ENCODE measurements at places on chromosomes 6 and 20.

GRCh38 chr6:150435832-150436231 is 67.0 kb downstream of the IYD start:
- no peak for DNase-seq

GRCh38 chr6:163922562-163922961 is 508.0 kb downstream of the QKI start:
- DNase-seq = no peak

GRCh38 chr20:22561965-22562577 is 22.3 kb downstream of the FOXA2 start:
- no peak for DNase-seq

GRCh38 chr6:16670183-16670582 is 91.1 kb downstream of the ATXN1 start:
- DNase-seq = no peak

DNA sequence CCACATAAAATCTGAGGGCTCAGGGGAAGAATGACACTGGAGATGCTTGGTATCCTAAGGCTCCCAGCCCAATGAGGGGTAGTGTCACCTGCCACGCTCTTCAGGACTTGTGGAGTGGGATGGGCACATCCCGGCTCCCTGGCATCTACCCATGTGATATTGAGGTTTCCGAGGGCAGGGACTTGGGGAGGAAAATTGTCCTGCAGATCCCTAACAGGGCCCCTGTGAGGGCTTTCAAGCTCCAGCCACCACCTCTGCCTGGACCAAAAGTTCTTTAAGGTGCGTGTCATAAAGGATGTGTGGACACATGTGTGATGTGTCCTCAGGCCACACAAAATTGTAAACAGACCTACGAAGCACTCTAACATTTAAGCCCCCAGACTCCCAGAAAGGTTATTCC is 2.5 kb downstream of the SCML4 start:
- DNase-seq = no peak

- no peak for DNase-seq
These were observed 25.1 kb upstream of the KIAA0408 start for GRCh38 chr6:127484212-127484863.

DNA sequence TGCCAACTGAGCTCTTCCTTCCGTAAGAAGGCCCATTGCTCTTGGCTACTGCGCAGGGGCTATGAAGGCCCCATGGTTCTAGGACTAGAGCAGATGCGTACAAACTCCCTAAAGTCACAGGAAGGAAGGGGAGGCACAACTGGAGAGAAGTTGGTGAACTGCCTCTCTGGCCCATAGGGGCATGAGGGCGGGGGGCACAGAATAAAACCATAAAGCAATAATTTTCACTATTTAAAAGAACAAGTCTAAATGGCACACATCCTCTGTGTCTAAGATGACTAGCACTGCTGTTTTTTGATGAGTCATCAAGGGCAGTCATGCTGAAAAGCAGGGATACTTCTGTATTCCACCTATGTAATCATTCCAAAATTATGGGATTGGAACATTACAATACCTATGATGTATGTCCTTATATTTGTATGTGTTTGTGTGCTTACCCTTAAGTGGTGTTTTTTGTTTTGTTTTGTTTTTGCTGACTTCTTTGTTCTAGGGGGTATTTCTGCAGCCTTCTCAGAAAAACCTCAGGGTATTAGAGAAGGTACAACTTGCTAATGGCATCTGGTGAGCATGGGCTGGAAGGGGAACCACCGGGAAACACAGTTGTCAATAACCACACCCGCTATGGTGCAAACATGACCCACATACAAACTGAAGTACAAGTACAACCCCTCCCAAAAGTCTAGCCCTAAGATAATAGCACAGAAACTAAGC is 36.9 kb downstream of the B4GALT5 start:
- no peak for DNase-seq

DNA sequence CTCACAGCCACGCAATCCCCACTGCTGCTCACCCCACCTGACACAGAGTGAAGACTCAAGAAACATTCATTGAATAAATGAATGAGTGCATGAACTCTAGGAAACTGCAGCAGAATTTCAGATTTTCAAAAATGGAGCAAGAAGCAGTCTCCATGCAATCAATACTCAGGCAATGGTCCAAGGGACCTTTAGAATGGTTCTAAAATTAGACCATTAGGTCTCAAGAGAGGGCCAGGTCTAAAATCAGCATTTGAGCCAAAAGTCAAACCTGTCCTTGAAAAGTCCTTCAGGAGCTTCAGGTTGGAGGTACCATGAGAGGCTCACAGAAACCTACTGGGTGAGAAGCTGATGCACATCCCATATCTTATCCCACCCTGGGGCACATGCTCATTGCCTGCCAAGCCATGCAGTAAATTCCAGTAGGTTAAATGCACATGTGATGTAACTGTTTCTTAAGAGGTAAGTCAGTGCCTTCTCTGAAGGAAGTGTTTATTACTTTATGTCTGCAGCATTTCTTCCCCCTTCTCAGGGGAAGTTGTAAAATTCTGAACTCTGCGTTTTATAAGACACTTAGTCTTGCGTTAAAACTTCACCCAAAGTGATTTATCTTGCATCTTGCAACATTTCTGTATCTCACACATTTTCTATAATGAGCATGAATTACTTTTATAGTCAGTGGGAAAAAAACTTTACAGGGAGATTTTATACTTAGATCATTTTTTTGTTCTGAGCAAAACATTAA is 126.6 kb downstream of the ADAT2 start:
- DNase-seq = no peak

- no peak for DNase-seq
These were observed 14.8 kb downstream of the FAXC start for GRCh38 chr6:99334526-99335127.

- DNase-seq = no peak
These were observed 239.8 kb upstream of the PREP start for GRCh38 chr6:105642708-105643107.

GRCh38 chr6:142294679-142295078 is 7.1 kb upstream of the ADGRG6 start:
- DNase-seq = no peak

DNA sequence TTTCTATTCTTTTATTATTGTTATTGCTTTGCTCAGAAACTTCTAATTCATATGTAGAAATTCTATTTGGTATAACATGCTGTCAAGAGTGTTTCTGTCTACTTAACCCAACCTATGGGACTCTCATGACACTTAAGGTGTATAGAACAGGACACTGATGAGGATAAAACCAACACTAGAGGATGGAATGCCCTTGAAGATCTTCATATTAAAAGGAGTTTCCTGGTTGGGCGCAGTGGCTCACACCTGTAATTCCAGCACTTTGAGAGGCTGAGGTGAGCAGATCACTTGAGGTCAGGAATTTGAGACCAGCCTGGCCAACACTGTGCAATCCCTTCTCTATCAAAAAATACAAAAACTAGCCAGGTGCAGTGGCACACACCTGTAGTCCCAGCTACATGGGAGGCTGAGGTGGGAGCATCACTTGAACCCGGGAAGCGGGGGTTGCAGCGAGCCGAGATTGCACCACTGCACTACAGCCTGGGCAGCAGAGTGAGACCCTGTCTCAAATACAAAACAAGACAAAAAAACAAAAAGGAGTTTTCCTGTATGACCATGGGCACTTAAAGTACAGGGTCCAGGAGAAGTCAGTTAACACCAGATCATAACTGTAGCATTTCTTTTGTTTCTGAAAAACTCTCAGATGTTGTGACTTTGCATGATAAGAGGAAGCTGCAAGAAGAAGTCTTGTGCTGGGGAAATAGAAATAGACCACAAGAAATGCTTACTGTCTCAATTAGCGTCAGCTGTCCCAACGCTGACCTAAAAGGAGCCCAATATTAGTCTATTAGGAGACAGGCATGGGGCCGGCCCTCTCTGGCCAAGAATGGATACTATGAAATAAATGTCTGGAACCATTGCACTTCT is 38.9 kb upstream of the CD2AP start:
- no peak for DNase-seq

- DNase-seq = no peak
These were observed 16.5 kb upstream of the TINAG start for GRCh38 chr6:54291738-54292137.

GRCh38 chr20:32271620-32272019 is 5.8 kb upstream of the KIF3B start:
- DNase-seq = no peak

- DNase-seq = no peak
These were observed 142.8 kb downstream of the CLIC5 start for GRCh38 chr6:45872827-45873365.

DNA sequence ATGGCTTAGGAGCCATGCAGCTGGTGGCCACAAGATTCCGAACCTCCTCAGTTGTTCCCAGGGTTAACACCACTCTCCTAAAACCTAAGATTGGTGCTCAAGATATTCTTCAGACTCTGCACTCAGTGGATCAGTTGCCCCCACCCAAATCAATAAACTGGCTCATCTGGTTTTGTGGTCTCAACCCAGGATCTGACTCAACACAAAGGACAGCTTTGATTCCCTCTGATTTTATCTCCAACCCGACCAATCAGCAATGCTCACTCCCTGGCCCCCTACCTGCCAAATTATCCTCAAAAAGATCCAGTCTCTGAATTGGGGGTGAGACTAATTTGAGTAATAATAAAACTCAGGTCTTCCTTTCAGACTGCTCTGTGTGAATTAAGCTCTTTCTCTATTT is 137.5 kb downstream of the EYS start:
- DNase-seq = no peak

DNA sequence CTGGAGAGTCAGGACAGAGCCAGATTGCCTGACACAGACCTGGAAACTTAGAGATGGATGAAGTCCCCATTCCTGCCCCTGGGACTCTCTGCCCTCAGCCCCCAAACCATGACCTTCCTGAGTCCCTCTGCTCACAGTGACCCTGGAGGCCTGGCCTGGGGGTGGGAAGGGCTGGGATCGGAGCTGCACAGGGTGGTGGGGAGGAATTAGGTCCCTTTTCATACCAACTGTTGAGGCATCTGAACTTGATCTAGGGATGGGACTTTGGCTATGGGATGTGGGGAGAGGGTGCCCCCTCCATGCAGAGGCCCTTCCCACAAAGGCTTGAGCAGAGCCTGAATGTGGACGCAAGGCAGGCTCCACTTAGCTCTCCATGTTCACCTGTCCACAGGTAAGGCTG is 144.1 kb downstream of the MRPL14 start:
- no peak for DNase-seq

GRCh38 chr6:160055813-160056212 is 65.8 kb upstream of the SLC22A1 start:
- DNase-seq = no peak
